ENCODE measurements at places on chromosomes 1 and 21.

DNA sequence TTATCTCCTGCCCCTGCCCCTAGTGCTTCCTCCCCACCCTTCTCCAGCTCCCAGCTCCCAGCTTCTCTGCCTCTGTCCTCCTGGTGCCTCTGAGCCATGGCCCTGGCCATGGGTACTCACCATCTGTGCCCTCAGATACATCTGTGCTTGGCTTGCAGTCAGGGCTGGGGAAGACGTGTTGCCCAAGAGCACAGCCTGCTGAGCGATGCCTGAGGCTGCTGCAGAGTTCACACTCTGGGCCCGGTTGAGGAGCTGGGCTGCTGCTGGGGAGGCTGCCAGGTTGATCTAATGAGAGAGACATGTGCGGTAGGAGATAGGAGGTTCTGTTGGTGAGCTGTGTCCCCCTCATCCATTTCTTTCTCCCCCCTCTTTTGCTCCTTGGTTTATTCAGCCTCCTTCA lies 49.4 kb upstream of the A3GALT2 start:
- no peak for DNase-seq

- no peak for DNase-seq
Observed at GRCh38 chr1:29186252-29186651, 4.6 kb upstream of the SRSF4 start.

- DNase-seq = no peak
Observed at GRCh38 chr1:224238212-224238611, 55.2 kb downstream of the DEGS1 start.

DNA sequence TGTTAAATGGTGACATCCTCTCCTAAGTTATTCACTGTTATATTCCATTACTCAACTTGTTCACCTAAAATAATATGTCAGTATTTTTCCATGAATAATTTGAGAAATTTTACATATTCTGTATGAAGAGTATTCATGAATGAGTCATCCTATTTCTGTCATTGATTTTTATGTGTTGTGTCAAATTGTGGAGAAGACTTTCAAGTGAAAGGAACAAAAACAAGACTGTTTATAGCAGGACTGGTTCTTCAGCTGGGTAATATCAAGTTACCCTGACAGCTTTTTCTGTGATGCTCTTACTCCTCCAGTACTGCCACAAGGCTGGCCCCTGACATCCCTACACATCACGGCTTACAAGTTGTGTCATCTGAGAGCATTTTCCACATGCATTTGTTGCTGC lies 847.7 kb downstream of the NCAM2 start:
- DNase-seq = no peak

DNA sequence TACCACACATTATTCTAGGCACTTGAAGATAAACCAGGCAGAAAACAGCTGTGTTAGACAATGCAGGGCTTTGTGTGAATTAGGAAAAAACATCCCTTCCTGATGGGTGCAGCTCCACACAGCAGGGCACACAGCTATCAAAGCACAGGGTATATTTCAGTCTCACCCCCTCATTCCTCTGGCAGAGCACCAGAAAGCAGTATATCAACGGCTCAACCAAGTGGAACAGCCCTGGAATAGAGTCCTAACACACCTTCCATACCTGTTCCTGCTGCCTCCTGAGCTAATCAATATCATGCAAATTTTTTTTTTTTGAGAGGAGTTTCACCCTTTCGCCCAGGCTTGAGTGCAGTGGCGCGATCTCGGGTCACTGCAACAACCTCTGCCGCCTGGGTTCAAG lies 32.1 kb downstream of the LYST start:
- DNase-seq = no peak

DNA sequence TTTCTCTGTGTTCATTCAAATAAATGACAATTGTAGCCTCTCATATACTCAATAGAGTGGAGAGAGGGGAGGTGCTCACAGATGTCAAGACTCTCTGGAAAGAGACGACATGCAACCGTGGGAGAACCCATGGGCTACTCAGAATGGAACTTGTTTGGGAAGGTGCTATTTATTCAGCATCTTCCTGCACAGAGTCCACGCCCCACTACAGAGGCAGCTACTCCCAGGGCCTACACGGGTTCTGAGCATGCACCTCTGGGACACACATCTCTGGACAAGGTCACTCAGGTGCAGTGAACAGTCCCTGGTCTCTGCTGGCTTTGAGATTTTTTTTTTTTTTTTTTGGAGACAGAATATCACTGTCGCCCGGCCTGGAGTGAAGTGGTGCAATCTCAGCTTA lies 64.1 kb downstream of the NID1 start:
- DNase-seq = no peak

GRCh38 chr1:87337606-87338005 lies 8.9 kb downstream of the LMO4 start:
- no peak for DNase-seq

DNA sequence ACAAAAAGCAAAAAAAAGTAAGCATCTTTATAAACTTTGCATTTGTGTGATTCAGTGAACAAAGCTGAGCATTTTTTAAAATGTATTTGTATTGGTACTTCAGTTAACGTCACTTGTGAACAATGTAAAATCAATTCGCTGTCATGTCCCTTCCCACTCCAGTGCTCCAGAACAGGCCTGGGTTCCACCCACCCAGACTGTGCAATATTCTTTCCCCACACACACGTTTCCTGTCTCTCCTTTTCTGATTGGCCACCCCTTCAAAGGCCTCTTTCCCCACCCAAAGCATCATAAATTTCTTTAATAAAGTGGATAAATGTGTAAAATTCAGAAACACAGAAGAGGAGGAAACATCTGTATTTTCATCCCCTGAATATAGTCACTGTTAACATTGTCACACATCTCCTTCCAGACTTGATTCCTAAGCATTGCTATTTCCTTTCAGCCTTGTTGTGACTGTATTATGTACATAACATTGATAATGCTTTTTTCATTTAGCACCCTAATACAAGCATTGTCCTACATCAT lies 12.0 kb downstream of the CLEC20A start:
- no peak for DNase-seq

DNA sequence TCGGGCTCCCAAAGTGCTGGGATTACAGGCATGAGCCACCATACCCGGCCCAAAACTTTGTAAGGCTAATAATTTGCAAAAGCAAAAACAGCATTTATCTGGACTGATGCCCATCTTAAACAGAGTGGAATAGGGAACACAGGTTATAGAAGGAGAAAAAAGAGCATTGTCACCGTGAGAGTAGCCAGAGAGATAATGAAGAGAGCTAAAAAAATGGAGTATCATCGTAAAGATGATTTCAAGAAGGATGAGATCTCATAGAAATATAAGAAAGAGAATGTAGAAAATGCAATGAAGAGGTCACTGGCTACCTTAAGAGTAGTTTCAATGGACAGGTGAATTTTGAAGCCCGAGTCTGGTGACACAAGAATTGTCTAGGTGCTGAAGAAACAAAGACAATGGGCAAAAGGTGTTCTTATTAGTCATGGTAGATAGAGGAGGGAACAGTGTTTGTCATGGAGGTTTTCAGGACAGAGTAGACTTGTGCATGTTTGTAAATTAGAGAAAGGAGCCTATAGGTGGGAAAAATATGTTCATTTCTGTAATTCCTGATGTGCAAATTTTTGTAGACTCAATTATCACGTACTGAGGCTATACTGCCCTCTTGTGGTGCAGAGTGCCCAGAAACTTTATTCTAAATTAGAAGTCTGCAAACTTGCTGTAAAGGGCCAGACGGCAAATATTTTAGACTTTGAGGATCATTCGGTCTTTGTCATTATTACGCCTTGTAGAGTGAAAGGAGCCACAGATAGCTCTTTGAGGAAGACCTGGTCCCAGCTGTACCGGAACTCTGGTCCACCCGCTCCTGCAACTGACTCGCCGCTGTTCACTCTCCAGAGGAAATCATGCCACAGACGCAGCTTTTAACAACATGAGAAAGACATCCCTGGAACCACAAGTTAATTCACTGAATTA lies 8.1 kb upstream of the TMEM183A start:
- no peak for DNase-seq

GRCh38 chr1:212699104-212699624 lies 476 bp downstream of the BATF3 start:
- peak; percentile 44 for DNase-seq

GRCh38 chr1:182587666-182588499 lies 1.2 kb downstream of the RNASEL start:
- DNase-seq = no peak

- no peak for DNase-seq
Observed at GRCh38 chr1:30397576-30397975, 325.8 kb downstream of the MATN1 start.

GRCh38 chr1:182909578-182909977 lies 43.4 kb downstream of the SHCBP1L start:
- DNase-seq = no peak

DNA sequence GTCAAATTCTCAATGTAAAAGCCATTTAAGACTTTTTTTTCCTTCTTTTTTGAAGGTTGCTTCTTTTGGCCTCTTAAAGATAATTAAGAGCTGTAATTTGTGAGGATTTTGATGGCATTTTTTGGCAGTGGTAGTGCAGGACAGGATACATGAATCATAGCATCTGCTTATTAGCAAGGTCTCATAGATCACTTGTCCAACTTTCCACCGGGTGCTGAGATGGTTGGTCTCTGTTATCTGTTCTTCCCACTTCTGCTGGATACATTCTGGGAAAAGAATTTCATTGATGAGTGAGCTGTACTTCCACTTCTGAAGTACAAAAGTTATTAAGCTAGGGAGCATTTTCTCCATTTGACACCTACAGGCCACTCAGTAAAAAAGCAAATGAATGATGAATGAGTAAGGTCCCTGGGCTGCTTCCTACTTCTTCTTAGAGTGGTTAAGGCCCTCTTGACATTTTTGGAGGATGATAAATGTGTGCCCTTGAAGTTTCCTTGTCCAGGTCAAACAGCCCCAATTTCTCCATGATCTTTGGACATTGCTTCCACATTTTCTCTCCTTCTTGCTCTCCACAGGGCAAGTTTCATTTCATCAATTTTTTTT lies 100.6 kb downstream of the ROR1 start:
- no peak for DNase-seq

All from stimulated activated CD4-positive, alpha-beta T cell treated with anti-CD3 and anti-CD28 coated beads, Interleukin-15, amount 100 ng/mL, for 1 hour (primary cell).